ENCODE measurements at places on chromosomes 7 and 10.
A peak's percentile ranks its signal among the peaks of the same experiment; 100 is the strongest.

GRCh38 chr7:68776326-68776725 lies 821.9 kb upstream of the AUTS2 start:
- no peak for DNase-seq

DNA sequence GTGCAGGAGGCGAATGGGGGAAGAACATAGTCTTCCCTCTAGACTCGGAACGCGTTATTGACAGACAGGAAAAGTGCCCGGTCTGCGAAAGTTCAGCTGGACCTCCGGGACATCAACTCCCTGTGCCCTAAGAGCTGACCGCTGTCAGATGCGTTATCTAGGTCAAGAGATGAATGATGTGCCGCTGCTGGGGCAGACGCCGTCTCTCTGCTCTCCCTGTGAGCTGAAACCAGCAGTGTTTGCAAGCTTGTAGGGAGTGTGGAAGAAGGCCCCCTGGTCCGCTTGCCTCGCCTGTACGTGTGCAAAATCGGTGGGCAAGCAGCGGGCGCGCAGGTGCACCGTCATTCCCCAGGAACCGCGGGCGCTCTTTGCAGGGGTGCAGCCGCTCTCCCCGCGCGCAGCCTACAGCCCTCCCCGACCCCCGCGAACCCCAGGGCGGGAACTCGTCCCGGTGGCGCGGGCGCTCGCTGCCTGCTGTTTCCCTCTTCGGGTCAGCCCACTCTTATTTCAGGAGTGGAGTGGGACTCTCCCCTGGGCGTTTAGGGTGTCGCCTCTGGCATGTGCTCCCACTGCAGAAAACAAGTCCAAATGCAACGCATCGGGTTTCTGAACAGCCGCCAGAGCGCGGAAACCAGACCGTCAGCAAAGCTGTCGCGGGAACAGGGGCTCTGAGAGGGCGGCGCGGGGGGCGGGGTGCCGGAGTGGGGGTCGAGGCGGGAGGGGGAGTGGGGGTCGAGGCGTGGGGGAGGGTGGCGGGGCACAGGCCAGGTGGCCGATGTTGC lies 1.8 kb upstream of the PFKFB3 start:
- DNase-seq, result no peak

DNA sequence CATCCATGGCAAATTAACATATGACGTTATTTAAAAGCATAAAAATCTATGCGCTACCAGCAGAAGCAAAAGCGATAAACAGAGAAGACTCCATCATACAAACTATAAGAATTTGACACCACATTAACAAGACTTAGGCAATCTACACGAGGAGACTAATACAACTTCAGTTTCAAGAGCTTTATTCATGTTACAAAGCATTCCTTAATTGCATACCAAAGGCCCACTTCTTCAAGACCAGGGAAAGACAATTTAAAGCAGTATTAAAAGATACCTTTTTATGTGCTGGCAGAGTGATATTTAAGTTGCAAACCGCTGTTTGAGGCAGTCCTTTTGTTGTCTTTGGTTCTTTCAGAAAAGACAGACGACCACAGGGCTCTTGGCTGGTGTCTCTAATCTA lies 176.0 kb upstream of the CCDC6 start:
- no peak for DNase-seq

DNA sequence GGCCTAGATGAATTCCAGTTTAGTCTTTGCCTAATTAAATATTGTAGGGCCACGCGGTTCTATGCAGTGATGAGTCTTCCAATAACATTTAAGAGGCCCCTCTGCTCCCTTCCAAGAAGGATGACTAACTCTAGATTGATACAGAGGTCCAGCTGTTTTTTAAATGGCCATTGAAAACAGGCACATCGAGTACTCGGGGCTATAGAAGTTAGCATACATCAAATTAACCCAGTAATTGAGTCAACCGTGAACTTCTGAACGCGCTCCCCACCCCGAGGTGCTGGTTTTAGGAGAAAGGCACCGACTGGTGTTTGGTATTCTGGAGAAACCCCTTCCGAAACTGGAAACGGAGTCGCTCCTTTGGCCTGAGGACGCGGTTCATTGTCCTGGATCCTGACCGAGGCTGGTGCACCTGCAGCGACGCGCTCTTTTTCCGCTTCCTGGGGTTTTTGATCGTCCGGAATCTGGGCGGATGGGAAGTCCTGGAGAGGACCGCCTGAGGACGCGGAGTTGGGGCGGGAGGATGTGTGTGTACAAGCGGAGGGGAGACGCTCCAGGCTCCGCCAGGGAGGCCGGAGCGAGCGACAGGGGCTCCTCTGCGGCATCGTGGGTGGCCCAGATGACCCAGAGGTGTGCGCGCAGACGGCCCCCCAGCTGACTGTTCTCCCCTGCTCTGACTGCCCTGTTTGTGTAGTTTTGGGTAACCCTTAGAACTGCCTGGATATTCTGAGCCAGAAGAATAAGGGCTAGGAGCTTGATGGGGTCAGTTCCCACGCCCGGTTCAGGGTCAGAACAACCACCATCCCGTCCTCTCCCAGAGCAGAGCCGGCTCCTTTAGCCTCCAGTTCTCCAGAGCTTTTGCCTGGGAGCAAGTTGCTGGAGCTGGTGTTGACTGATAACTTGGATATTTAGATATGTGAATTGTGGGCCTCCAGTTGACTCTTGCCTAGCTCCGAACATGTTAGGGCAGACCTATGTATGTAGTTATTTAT lies 711 bp downstream of the FAM221A start:
- DNase-seq, result no peak

- peak; percentile 26 for DNase-seq
Measured at GRCh38 chr7:132116369-132116768, 459.9 kb downstream of the PLXNA4 start.

DNA sequence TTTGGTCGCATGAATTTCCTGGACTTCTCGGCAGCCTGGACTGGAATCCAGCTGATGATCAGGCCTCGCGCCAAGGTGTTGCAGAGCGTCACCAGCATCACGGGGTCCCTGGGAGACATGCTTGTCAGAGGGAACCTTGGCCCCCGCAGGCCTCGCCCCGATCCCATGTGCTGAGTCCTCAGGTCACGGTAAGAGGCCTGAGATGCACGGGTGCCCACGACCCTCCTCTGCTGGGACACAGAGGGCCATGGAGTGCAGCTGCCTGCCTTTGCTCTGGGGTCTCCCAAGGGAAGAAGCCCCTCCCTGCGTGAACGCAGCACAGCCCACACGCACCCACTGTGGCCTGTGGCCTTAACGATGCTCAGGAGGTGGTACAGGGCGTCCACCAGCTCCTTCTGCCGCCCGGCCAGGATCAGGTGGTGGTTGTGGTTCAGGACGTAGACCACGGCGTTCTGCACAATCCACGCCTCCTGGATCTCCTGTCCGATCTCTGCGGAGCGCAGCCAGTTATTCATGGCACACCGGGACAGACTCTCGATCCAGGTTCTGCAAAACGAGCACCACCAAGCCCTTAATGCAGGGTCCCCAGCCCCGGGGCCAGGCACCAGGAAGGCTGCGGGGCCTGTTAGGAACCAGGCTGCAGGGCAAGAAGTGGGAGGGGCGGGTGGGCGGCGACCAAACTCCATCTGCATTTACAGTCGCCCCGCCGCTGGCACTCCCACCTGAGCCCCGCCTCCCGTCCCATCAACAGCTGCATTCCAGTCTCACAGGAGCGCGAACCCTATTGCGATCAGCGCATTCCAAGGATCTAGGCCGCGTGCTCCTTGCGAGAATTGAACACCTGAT lies 29.4 kb downstream of the CFAP46 start:
- DNase-seq, result no peak

- no peak for DNase-seq
Measured at GRCh38 chr7:29976673-29977415, 12.8 kb downstream of the SCRN1 start.

Measured in BJ (cell line).